ENCODE measurements at places on chromosomes 5 and 9.

DNA sequence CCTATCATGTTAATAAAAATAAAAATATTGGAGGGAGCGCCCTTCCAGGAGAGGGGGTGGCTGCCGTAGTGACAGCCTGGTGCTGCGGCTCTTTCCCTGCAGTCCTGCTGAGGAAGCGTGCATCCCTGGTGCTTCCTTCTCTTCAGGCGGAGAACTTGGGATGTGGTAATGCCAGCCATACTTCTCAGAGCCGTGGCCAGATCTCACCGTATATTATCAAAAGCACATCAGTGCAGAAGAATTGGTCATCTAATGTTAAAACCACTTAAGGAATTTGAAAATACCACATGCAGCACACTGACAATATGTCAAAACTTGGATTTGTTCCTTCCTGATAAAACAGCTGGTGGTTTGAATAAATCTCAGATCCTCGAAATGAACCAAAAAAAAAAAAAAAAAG lies 17.7 kb downstream of the C9orf40 start:
- DNase-seq, result no peak

DNA sequence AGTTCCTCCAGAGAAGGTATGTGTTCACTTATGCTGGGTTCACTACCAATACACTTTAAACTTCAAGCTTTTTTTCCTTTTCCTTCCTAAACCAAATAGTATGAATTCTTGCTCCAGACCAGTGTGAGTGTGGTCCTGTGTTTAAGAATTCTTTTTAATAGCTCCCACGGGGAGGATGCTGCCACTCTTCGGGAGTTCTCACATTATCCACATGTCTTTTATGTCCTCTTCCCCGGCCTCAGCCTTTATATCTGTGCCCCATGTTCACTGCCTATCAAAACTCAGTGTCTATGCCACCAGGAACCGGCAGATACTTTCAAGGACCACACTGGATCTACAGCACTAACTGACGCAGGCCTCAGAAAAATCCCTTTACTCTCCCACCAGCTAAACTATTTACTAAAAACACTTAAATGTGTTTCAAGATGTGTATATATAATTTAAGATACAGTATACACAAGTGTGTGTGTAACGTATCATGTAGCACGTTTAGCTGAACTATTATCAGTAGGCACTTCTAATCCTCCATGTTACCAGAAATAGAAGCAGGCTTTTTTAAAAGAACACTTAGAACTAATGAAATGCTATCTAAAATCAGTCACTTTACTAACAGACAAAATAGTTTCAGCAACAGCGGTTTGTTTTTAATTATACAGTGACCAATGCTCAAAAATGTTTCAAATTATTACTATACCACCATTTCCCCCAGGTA lies 88.0 kb downstream of the PLPP1 start:
- DNase-seq, result no peak

- no peak for DNase-seq
Measured at GRCh38 chr9:91182429-91183225, 179.1 kb downstream of the AUH start.

DNA sequence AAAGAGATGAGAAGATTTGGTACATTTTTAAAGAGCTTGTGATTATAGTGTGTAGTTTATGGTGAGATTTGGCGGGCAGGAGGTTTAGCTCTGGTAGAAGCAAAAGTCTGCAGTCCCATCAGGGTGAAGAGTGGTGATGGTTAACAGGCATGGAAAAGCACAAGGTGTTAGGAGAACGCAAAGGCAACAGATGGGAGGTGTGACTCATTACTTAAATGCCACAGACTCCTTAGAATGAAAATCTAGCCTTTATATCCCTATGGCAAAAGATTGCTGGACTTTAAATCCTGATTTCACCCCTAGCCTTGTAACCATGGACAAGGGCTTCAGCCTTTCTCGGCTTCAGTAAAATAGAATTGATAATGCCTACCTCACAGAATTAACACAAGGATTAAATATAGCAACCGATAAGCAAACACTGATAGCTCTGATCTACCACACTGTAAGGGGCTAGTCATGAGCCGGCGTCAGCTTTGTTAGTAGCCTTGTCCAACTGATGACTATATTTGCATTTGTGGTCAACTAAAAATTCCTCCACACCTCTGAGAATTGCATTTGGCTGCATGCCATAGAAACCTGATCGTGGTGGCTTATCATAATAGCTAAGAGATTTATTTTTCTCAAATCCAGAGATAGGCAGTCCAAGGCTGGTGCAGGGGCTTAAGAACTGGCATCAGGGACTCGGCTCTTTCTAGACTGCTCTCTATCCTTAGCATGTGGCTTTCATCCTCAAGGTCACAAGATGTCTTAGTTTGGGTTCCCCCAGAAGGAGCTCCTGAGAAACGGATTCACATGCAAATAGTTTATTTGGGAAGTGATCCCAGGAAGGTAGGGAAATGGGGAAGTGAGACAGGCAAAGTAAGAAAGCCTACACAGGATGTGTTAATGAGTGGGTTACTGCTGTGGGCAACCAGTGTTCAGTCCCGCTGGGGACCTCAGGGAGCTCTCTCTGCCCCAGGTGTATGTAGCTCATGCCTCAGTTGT lies 19.6 kb downstream of the MFAP3 start:
- no peak for DNase-seq

DNA sequence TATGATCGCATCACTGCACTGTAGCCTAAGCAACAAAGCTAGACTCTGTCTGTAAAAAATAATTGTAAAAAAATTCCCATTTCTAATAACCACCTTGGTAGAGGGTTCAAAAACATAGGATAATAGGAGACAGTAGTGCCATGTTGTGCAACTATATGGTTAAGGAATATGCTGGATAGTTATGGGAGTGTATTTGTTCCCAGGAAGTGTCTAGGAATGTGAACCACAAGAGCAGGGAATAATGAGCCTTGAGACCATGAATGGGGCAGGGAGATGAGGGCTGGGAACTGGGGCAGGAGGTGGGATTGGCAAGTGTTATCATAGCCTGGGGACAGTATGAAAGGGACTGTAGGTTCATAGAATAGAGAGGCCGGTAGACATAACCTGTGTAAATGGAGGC lies 50.4 kb downstream of the RUSC2 start:
- no peak for DNase-seq

DNA sequence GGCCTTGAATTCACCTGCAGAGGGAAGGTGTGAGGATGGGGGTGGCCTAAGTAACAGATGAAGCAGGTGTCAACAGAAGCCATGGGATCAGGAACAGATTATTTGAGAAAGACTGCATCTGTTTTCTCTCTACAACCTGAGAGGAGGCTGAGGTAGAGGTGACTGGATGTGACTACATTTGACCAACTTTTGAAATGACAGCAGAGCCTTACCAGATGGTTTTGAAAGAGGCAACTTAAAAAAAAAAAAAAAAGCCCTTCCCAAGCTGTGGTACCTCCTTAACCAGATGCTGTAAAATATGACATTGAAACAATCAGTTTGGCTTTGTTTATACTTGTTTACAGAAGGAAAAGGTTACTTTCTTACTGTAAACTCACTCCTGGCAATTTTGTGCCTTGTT lies 108.6 kb downstream of the TRIO start:
- DNase-seq, result no peak

Measured in activated CD8-positive, alpha-beta memory T cell treated with anti-CD3 and anti-CD28 coated beads for 48 hours (primary cell).